ENCODE measurements at places on chromosomes 11 and 22.
A peak's percentile ranks its signal among the peaks of the same experiment; 100 is the strongest.

GRCh38 chr22:48397531-48398180 is 1430.0 kb downstream of the BRD1 start:
- no peak for DNase-seq

DNA sequence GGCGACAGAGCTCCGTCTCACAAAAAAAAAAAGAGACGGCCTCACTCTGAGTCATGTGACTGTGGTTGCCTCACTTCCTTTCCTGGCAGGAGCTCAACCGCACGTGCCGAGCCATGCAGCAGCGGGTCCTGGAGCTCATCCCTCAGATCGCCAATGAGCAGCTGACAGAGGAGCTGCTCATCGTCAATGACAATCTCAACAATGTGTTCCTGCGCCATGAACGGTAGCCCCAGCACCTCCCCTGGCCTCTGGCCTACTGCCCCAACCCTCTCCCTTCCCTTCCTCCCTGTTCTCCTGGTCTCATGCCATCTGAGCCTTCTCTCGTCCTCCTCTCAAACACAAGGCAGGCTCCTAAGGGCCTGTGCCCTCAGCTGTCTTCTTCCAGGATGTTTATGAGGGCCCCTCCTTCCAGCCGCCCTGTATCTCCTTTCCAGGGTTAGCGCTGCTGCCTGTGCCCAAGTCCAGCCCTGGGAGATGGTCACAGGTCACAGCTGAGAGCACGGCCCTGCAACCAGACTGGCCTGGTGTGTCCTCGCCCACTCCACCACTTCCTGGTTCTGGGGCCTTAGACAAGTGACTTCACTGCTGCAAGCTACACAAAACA is 30.7 kb downstream of the TOM1 start:
- DNase-seq = no peak

- no peak for DNase-seq
These were observed 95.0 kb downstream of the SWAP70 start for GRCh38 chr11:9758637-9759518.

- no peak for DNase-seq
These were observed 812.1 kb downstream of the TBC1D22A start for GRCh38 chr22:47574556-47574955.

GRCh38 chr11:131944736-131945135 is 574.3 kb downstream of the NTM start:
- no peak for DNase-seq

DNA sequence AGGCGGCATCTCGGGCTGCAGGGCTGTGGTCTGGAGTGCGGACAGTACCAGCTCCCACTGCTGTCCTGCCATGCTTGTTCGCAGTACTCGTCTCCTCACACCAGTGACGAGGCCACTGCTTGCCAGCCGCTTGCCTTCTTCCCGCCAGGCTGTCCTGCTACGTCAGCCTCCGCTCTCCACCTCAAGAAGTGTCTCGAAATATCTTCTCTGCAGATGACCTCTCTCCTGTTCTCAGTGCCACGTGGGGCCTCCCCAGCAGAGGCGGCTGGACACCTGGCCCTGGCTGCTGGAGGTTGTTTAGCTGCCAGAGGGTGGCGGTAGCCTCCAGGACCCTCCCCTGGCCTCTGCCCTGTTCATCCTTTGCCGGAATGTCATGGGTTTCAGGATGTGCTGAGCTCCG is 3.1 kb upstream of the CCDC188 start:
- DNase-seq = no peak

DNA sequence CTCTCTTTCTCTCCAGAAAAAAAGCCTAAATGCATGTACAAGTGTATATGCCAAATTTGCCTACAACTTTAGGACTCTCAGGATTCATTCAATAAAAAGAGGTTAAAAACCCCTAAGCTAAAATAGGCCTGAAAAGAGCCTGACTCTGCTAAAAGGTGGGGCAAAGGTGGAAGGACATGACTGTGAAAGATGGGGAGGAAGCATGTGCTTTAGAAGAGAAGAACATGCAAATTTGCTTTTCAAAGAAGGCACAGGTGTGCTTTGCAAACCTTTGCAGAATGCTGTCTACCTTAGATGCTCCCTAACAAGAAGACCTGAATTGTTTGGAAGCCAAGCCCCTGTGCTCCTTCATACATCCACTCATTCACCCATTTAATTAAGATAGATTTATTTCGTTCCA is 87.4 kb downstream of the GRIA4 start:
- DNase-seq = no peak

DNA sequence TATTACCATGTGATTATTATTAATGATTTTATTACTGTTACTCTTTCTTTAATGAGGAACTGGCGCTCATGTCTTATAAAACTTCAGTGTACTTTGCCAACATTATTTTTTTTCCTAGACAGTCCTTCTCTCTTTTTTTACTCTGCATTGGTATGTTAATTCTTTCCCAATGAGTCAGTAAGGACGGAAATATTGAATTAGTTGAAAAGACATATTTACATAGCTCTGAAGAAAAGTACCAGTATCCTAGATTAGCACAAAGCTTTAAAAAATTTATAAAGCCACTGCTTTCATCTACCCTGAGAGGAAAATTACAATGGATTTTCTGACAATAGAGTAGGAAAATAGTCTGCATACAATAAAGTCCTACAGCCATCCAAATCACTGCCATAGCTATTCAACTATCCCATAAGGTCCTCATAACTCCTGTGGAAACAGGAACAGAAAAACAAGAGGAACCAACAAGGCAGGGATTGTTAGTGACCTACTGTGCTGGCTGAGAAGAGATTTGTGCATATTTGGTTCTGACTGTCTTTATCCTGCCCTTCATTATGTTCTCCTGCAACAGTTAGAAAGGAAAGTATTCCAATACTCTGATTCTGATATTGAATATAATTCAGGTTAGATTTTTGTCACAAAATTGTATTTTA is 314.4 kb downstream of the AASDHPPT start:
- DNase-seq = no peak

- no peak for DNase-seq
These were observed 104.7 kb upstream of the CARD18 start for GRCh38 chr11:105244160-105244825.

- no peak for DNase-seq
These were observed 16.9 kb downstream of the CYP2R1 start for GRCh38 chr11:14875163-14875562.

DNA sequence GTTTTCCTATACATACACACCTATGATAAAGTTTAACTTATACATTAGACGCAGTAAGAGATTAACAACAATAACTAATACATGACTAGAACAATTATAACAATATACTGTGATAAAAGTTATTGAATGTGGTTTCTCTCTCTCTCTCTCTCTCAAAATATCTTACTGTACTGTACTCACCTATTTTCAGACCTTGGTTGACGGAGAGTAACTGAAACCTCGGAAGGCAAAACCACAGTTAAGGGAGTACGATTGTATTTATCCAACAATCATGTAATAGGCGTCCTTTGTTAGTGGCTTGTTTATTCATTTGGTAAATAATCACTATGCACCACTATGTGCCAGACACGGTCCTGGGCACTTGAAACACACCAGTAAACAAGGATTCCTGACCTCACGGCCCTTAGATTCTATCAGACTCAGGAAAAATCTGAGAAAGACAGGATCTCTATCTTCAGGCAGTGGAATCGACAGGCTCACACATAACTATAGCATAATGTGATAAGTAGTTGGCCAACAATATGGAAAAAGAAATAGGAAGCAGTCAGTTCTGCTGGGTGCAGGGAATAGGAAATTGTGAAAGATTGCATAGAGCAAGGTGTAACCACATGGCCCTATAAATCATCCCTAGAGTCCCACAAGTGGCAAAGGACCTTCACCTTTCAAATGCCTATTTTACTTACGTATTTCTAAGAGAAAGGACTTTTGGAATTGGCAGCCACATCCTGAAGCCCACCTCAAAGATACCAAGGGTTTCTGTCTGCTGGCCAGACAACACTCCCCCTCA is 12.0 kb downstream of the ETS1 start:
- no peak for DNase-seq

- no peak for DNase-seq
These were observed 13.2 kb upstream of the FXYD2 start for GRCh38 chr11:117837791-117838190.

- DNase-seq = no peak
These were observed 80.8 kb downstream of the FBLN1 start for GRCh38 chr22:45583504-45583903.

DNA sequence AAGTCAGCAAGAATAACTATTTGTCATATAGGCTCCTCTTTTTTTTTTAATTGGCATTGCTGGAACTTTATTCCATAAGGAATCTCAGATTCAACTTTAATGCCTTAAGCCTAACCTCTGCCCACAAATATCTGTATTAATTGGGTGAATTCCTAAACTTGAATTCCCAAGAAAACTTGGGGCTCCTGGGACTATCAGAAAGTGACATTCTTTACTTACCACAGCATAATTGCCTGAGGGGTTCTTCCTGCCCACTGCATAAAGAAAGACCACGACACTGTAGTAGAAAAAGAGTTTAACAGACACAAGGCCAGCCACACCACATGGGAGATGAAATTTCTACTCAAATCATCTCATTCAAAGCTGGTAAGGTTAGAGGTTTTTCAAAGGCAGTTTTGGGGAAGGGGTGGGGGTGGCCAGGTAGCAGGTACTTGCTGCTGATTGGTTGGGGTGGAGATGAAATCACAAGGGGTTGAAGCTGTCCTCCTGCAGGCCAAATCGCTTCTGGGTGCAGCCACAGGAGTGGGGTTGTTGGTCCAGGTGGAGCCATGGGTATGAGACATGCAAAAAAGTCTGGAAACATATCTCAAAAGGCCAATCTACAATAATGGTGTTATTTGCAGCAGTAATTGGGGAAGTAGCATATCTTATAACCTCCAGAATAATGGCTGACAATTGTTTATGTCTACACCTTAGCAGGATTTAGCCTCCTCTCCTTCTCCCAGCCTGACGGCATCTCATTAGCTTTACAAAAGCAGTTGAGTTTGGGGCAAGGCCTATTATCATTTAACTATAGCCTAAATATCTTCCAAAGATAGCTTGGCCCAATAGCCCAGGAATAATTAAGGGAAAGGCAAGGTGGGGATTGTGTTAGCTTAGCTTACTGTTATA is 4.8 kb upstream of the NLRP10 start:
- DNase-seq = no peak

DNA sequence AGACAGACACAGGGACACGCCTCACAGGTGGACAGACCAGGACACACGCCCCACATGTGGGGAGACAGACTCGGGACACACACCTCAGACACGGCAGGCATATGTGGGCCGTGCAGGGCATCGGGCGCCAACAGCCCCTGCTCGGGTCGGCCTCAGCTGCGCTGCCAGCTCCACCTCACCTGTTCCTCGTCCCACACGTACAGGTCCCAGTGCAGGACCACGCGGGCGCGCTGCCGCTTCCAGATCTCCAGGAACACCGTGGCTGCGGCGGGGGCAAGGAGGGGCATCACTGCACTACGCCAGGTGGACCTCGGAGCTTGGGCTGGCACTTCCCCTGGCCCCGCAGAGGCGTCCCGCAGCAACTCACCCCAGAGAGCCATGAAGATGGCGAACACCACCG is 12.4 kb downstream of the ANO9 start:
- DNase-seq = no peak

GRCh38 chr11:4865855-4866254 is 15.8 kb upstream of the OR51T1 start:
- no peak for DNase-seq

DNA sequence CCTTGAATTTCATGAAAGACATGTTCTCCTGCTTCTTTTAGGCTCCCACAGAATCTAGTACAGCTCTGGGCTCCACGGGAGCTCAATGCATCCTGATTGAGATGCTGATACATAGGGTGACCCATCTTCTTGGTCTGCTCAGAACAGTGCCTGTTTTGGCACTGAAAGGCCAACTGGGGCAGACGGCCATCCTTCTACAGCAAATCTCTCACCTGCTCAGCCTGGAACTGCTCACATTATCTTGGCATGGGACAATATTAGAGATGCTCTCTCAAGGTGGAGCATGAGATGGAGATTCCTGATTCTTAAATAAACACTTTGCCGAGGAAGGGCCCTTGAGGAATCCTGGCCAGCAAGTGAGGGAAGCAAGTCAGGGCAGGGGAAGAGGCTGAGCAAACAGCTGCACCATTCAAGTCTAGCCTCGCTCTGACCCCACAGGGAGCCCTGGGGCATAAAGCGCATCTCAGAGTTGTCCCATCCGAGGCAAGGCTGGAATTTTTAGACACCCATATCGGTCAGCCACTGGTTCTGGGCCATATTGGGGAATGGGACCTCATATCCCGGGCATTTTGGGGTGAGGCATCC is 58.4 kb upstream of the CSNK2A3 start:
- no peak for DNase-seq

- no peak for DNase-seq
These were observed 177.4 kb downstream of the SBF2 start for GRCh38 chr11:10116588-10116987.

GRCh38 chr22:39463931-39464390 is 7.1 kb downstream of the MGAT3 start:
- DNase-seq = no peak

DNA sequence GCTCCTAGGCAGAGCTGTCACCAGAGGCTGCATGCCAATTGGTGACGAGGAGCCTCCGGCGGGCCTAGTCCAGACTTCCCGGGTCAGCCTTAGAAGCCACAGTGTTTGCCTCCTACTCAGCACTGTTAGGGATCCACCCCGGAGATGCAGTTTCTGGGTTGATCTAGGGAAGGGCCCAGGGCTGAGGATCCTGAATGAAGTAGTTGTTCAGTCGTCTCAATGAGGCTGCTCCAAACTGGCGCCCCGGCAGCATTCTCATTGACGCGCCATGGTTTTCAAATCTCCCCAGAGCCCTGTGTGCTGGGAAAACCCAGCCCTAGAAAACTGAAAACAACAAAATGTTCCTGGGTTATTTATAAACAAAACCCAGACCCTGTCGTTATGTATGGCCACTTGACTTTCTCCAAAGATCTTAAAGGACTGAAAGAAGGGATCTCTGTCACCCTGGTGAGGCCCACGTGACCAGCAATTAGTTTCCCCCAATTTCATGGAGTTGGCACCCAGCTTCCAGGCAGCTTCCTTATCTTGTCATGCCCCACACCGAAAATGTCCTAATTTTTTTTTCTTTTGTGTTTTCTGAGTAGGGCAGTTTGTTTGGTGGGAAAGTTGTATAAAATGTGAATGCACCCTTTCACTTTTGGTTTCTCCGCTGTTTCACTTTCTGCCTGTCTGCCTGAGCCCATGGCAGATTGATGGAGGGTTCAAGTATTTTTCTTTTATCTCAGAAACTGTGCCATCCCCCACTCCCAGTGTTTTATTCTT is 2.0 kb upstream of the EHD1 start:
- no peak for DNase-seq

- DNase-seq = no peak
These were observed 69.5 kb upstream of the NUP50 start for GRCh38 chr22:45094081-45094720.

- DNase-seq = peak; percentile 9
These were observed 14.5 kb downstream of the MYH9 start for GRCh38 chr22:36373258-36373579.

DNA sequence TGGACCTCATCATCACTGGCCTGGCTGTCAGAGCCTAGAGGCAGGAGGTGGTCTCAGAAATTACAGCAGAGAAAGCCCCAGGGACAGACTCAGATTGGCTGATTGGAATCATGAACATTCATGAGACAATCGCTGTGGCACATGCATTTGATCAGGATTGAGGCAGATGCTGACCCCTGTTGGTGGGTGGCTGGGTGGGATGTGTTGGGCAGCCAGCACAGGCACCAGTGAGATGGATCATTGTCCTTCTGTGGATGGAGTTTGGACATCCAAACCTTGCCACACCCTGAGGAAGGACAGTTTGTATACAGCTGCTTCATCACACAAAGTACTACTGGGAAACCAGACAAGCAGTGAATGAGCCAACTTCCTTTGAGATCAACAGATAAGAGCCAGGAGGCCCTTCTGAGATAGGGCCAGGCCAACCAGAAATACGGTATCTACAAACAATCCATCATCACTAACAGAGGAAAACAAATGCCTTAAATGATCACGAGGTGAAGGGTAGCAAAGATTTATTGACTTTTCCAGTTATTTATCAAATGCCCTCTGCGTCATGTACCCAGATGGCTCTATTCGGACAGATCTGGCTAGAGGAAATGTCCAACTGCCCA is 17.3 kb downstream of the COMMD9 start:
- DNase-seq = no peak

Measured in right kidney (tissue), 9 donors.